ENCODE measurements at places on chromosomes 3 and 15. TPM values are rescaled to one million over a fixed set of nuclear protein-coding genes. Genes with fewer than 3 reads are reported as not detected.

CGNL1 gene
- 0.59 TPM for total RNA-seq

LEKR1 gene
- total RNA-seq, result 0.47 TPM

C15orf62 gene
- not detected for total RNA-seq

ZPLD1 gene
- not detected for total RNA-seq

GRK7 gene
- total RNA-seq, result under 0.01 TPM

ALG1L2 gene
- total RNA-seq, result not detected

CD200 gene
- total RNA-seq, result 24.0 TPM

MAPK6 gene
- 24.8 TPM for total RNA-seq

ERICH6 gene
- total RNA-seq, result not detected

DISP2 gene
- total RNA-seq, result 0.12 TPM

HRG gene
- not detected for total RNA-seq

SLC38A3 gene
- total RNA-seq, result not detected

FBXO40 gene
- not detected for total RNA-seq

DOCK3 gene
- total RNA-seq, result 0.12 TPM

PRRT3 gene
- total RNA-seq, result 1.3 TPM

PPP1R2 gene
- 131 TPM for total RNA-seq

NR2C2 gene
- total RNA-seq, result 8.1 TPM

ADGRG7 gene
- 0.12 TPM for total RNA-seq

VGLL4 gene
- 30.1 TPM for total RNA-seq
